ENCODE measurements at places on chromosomes 7 and 10. TPM values are rescaled to one million over a fixed set of nuclear protein-coding genes. Genes with fewer than 3 reads are reported as not detected.

GRCh38 chr7:1843271-1843861 lies 173.3 kb downstream of the ELFN1 start:
- DNase-seq = no peak

DNA sequence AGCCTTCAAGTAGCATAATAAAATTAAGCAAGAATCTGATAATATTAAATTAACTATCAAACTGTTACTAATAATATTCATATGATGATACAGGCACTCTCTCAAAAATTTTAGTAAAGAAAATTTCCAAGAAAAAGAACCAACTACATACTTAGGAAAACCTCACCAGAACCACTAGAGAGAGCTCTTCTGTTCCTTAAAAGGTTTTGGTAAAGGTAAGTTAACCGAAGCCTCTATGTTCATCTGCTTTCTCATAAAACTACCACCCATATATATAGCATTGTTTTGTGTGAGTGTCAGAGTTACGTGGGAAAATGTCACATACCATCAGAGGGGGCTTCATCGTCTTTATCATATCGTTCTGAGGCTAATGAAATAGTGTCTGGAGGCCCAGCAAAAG lies 20.7 kb downstream of the SKAP2 start:
- DNase-seq = peak; percentile 40

DNA sequence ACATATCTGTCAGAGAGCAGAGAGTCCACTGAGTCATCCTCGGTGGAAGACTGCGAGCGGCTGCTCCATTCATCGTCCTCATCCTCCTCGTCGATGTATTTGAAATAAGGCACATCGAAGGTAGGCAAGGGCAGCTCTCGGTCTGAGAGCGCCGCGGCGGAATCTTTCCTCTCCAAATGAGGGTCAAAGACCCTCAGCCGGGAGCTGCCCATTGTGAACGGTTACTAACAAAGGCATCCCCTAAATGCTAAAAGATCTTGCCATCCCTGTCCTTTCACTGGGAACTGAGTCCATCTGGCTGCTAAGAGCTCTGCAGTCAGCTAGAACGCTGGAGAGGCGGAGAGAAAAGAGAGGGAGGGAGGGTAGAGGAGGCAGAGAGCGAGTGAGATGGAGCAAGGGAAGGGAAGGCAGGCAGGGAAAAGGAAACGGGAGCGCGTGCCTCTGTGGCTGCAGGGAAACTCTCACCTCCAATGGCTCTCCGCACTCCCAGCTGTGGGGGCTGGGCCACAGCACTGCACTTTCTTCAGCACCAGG lies 163.4 kb downstream of the RAPGEF5 start:
- DNase-seq = peak; percentile 61

DNA sequence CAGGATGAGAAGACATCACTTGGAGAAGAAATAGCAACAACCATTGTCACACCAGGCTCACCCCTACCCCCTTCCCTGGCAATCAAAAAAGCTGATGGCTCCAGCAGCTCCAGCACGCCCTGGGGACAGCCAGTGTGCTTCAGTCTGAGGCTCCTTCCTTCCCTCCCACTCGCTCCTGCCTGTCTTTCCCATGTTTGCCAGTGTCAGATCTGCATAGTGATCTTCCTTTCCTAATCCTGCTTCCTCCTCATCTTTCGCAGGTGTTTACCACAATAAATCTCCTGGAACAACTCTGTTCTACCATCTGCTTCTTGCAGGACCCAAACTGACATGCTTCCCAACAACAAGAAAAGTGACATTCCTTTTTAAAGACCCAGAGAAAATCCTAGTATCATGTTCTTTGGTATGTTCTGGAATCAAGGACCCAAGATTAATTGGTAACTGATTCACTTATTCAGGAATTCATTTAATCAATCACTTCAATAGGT lies 57.1 kb downstream of the STEAP1B start:
- DNase-seq = no peak

- peak; percentile 86 for DNase-seq
Measured at GRCh38 chr7:82105463-82105862, 335.6 kb upstream of the HGF start.

DNA sequence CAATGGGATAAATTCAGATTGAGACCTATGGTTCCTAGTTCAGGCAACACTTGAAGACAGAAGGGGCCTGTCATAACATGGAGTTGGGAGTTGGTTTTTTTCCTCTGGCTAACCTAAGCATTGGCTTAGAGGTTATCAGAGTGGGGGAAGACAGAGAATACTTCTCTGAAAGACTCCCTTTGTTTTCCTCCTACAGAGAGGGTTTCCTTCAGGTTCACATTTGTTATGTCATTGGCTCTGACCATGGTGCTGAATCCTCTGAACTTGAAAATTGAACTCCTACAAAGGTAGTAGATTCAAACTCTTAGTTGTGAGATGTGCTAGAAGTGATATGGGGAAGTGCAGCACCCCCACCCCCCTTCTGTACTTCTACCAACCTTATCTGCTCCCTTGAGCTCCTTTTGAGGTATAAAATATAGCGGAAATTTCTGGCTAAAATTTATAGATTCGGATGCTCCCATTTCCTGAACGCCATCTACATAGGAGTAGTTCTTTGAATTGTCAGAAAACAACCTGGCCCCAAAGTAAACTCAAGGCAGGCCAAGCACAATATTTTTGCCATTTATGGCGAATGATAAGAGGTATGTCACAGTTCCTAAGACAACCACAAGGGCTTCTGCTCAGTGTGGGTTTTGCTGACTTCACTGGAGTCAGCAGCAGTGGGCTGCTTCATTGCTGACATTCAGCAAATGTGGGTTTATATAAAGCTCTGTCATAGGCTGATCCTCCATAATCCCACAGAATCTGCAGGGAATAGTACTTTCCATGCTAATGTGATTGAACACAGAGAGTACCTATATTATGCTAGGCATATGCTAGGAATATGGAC lies 131.6 kb upstream of the KLF14 start:
- peak; percentile 61 for DNase-seq

LRIT1 gene
- total RNA-seq = not detected

All from GM23248 (cell line).